ENCODE measurements at places on chromosomes 11 and 22.

GRCh38 chr22:35605851-35606481 lies 11.2 kb downstream of the MB start:
- DNase-seq: no peak

- DNase-seq: no peak
Observed at GRCh38 chr11:88050247-88050646, 125.0 kb downstream of the RAB38 start.

DNA sequence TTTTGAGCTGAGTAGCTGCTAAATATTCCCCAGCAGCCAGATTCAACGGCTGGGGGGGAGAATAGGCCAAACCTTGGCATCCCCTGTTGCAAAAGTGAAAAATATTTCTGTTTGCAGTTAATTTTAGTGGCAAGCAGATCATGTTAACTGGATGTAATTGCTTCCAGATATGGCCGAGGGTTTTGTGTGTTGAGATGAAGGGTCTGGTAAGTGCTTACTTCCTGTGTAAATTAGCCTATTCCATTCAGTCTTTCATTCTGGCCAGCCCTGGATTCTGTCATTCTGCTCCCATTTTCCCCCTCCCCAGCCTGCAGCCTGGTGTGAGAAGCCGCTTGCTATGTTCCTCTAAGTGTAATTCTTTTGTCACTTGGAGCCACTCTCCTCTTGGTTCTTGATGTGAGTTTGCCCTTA lies 17.4 kb downstream of the ZBTB16 start:
- no peak for DNase-seq

GRCh38 chr11:66327171-66328030 lies 8.8 kb downstream of the RIN1 start:
- no peak for DNase-seq

DNA sequence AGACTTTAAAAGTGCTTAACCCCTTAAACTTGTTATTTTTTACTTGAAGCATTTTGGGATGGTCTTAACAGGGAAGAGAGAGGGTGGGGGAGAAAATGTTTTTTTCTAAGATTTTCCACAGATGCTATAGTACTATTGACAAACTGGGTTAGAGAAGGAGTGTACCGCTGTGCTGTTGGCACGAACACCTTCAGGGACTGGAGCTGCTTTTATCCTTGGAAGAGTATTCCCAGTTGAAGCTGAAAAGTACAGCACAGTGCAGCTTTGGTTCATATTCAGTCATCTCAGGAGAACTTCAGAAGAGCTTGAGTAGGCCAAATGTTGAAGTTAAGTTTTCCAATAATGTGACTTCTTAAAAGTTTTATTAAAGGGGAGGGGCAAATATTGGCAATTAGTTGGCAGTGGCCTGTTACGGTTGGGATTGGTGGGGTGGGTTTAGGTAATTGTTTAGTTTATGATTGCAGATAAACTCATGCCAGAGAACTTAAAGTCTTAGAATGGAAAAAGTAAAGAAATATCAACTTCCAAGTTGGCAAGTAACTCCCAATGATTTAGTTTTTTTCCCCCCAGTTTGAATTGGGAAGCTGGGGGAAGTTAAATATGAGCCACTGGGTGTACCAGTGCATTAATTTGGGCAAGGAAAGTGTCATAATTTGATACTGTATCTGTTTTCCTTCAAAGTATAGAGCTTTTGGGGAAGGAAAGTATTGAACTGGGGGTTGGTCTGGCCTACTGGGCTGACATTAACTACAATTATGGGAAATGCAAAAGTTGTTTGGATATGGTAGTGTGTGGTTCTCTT lies 2.8 kb downstream of the MALAT1 start:
- no peak for DNase-seq

GRCh38 chr11:104165014-104165413 lies 1.1 kb upstream of the PDGFD start:
- DNase-seq: no peak

- no peak for DNase-seq
Observed at GRCh38 chr11:20415432-20415831, 27.9 kb downstream of the PRMT3 start.

- no peak for DNase-seq
Observed at GRCh38 chr22:25545672-25546071, 18.8 kb upstream of the GRK3 start.

- no peak for DNase-seq
Observed at GRCh38 chr22:42754658-42755057, 34.0 kb upstream of the A4GALT start.

DNA sequence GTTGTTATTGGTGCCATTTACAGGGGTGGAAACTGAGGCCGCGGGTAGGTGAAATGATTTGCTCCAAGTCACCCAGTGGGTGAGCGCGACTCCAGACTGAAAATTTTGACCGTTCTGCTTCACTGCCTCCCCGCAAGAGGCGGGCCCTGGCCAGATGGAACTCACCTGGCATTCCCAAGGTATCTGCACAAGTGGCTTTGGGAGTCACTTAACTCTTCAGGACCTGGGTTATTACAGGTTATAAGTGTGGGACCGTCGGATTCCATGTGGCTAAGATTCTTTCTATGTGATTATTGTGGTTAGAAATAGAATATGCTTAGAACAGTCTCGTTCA lies 598 bp downstream of the CABIN1 start:
- DNase-seq: no peak

DNA sequence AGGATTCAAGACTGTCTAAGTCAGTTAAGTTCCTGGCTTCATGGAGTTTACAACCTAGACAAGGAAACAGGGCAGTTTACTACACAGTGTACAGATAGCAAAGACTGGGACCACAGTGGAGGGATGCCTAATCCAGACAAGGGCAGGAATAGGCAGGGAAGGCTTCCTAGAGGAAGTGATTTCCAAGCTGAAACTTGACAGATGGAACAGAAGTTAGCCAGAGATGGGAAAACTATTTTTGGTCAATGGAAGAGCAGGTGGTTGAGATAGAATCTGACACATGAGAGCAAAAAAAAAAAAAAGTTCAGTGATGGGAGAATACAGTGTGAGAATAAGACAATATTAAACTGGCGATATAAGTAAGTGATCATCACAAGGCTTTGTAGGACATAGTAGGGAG lies 1.3 kb downstream of the COA4 start:
- no peak for DNase-seq

DNA sequence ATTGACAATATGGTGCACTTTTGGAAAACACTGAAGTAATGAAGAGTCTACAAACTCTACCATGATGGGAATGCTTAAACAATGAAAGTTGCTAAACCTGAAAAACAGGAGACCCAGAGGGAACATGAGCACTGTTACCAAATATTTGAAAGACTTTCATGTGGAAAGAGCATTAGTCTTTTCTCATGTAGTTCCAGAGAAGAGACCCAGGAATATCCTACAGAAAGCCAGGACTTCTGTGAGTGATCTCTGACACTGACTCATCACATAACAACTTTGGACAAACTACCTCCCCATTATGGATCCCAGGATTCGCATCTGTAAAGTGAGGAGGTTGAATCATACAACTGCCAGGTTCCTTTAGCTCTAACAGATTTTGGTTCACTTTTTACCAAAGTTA lies 62.2 kb downstream of the FAM181B start:
- no peak for DNase-seq

- DNase-seq: no peak
Observed at GRCh38 chr11:30876663-30877396, 290.7 kb upstream of the MPPED2 start.

GRCh38 chr11:30984442-30984816 lies 385.1 kb downstream of the DCDC1 start:
- no peak for DNase-seq

- DNase-seq: peak; percentile 85
Observed at GRCh38 chr11:12224537-12224893, 114.1 kb downstream of the MICAL2 start.

GRCh38 chr11:81569999-81570398 lies 1163.7 kb downstream of the FAM181B start:
- DNase-seq: no peak

DNA sequence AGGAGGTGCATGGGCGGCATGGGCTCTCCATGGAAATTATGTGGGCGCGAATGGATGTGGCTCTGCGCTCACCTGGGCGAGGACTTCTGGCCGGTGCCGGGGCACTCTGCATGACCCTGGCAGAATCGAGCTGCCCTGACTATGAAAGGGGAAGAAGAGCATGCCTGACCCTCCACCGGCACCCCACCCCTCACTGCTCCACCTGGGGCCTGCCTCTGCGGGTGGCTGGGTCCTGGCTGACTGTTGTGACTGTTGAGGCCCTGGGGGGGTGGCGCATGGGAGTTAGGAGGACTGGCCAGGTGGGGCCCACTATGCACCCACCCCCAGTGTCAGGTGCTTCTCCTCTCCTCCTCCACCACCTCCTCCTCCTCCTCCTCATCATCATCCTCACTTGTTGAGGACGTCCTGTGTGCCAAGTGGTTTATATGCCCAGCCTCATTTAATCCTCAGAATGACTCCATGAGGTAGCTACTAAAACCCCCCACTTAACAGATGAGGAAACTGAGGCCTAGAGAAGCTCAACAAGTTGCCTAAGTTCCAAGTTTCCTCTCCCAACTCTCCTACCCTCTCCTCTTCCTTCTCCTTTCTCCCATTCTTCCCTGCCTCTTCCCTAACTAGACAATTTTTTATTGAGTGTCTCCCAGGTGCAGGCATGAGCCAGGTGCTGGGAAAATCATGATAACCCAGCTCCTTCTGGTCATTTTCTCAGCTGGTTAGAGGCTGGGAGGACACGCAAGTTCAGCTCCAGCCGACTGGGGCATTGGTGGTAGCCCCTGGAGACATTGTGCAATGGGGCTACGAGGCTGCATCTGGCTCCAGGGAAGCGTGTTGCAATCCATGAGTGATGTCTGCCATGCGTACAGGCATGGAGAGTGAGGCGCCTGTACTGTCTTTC lies 2.3 kb downstream of the MYEOV start:
- DNase-seq: no peak

- DNase-seq: no peak
Observed at GRCh38 chr11:124179310-124179709, 3.8 kb upstream of the OR10D3 start.

DNA sequence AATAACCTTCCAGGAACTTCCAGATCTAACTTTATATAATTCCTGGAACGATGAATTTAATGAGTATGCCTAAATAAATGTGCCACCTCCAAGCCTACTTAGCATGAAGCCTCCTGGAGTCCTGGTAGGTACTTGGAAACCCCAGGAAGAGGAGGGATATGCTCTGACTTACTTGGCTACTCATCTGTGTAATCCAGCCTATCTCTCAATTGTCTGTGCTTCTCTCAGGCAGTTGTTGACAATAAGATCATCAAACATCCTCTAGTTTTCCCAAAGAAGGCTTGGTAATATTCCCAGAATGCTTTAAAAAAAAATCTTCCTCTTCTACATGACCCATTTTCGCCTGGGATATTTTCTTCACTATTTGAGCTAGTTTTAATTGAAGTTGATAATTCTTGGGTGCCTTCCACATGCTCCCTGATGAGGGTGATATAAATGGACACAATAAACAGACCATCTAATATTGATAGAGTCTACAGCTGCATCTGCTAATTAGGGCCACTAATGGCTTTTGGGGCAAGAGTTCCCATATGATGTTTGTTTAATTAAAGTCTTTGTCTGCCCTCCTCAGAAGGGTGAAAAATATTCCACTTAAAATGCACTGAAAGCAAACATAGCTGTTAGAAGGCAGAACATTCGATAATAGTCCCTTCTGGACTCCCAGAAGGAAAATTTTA lies 75.5 kb upstream of the RAB38 start:
- DNase-seq: no peak

All from stimulated activated CD4-positive, alpha-beta T cell treated with anti-CD3 and anti-CD28 coated beads, Interleukin-4, amount 100 ng/mL, for 48 hours (primary cell).